ENCODE measurements at places on chromosomes 3 and 15.

DNA sequence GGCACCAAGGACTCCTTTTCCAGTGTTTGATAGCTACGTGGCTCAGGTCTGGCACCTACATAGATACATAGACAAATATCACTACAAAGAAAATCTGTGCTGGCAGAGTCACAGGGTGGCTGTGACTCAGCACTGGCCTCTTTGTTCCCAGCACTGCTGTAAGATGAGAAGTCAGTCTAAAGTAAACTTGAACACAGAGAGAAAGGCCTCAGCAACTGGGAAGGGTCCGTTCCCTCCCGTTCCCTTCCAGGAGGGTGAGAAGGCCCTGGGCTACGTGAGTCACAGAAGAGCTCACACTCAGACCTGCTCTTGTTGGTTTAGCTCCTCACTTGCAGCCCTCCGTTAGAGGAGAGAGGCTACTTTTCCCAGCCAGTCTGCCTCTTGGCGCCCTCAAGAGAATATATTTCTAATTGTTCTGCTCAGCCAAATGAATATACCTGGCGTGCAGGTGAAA lies 23.1 kb downstream of the ANXA2 start:
- DNase-seq: peak; percentile 87

GRCh38 chr3:169966951-169967915 lies 626 bp downstream of the SEC62 start:
- peak; percentile 42 for DNase-seq

GRCh38 chr15:76258460-76258859 lies 52.8 kb downstream of the ETFA start:
- no peak for DNase-seq

DNA sequence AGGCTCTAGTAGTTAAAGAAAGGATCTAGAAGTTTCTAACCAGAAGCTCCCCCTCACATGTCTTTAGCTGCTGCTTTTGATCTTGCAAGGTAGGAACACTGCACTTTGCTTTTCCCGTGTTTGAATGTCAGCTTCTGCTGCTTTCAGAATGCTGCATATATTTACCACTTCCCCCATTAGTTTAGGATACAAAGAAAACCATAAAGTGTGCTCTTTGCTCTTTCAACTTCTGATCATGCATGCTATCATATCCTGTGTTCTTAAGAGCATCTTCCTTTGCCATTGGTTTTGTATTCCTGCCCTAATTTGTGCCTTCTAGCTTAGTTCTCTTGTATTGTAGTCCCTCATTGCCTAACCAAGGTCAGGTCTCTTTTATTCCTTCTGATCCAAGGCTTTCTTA lies 43.3 kb downstream of the ZNF609 start:
- no peak for DNase-seq

DNA sequence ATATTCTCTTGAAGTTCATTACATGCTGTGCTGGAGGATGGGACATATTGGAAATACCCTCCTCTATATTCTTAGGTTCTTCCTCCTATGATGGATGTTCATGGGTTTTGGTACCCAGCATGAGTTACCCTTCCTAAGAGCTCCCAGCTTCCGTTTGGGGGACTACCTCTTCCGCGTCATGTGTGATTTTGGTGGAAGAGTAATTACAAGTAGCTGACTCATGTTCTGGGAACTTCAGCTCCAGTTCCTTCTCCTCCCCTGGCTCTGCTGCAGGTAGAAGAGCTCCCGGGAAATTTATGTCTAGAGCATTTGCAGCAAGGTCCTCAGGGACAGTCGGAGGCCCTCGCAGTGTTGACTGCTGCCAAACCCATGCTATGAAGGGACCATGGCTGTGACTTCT lies 208.8 kb upstream of the IL12A start:
- no peak for DNase-seq

GRCh38 chr3:11363715-11364114 lies 91.5 kb downstream of the ATG7 start:
- no peak for DNase-seq

DNA sequence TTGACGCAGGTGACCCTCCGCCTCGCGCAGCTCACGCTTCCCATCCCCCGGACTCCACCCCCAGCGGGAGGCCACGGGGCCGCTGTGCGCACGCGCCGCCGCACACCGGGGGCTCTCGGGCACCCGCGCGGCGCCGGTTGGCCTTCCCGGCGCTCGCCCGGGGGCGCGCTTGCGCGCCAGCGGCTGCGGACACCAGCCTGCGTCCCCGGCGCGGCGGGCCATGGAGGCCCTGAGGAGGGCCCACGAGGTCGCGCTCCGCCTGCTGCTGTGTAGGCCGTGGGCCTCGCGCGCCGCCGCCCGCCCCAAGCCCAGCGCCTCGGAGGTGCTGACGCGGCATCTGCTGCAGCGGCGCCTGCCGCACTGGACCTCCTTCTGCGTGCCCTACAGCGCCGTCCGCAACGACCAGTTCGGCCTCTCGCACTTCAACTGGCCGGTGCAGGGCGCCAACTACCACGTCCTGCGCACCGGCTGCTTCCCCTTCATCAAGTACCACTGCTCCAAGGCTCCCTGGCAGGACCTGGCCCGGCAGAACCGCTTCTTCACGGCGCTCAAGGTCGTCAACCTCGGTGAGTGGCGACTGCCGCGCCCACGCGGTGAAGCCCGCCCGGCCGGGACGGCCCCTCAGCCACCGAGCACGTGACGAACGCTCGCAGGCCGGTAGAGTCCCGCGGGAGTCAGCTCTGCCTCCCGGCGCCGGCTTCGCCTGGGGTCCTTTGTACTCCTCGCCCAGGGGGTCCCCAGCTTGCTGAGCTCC lies at the start of gene C15orf61:
C15orf61 (plus strand) TSS at position 103 of the 754 bp plus-strand sequence; CDS start at position 221, 118 bp downstream.
- DNase-seq: peak; percentile 67

GRCh38 chr15:44489464-44489863 lies 47.5 kb upstream of the EIF3J start:
- no peak for DNase-seq

GRCh38 chr3:196966526-196967401 lies 1.9 kb downstream of the PIGZ start:
- DNase-seq: no peak

- DNase-seq: no peak
Measured at GRCh38 chr15:77599899-77600298, 32.8 kb downstream of the LINGO1 start.

DNA sequence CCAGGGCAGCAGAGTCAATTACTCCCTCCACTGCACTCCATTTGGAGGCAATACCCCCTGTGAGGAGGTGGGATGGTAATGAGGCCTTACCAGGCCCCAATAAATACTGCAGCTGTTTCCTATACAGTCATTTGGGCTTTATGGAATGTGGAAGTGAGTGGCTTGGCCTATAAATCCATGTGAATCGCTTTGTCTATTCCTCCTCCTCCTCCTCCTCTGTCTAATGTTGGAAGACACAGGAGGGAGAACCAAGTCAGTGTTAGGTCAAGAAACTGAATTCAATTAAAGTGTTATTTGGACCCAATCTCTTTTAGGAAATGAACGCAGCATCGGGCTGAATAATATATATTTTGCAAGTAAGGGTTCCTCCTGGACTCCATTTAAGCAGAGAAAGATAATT lies 17.3 kb upstream of the SRGAP3 start:
- no peak for DNase-seq

DNA sequence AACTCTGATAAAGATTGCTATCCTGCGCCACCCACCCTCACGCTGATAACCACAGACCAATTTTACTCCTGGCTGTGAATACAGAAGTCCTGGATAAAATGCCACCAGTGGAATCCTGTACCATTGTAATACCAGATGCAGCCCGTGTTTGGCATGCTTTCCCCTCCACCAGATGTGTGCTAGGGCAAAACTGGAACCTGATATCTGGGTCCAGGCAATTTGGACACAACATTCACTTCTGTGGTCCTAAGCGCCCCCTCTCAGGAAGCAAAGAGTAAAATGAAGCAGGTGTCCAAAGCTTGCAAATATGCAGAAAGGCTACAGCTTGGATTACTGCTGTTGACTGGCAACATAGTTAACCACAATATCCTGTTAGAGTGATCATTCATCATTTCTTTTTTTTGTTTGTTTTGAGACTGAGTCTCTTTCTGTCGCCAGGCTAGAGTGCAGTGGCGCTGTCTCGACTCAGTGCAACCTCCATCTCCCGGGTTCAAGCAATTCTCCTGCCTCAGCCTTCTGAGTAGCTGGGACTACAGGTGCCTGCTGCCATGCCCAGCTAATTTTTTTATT lies 32.8 kb downstream of the LOXL1 start:
- DNase-seq: peak; percentile 4

DNA sequence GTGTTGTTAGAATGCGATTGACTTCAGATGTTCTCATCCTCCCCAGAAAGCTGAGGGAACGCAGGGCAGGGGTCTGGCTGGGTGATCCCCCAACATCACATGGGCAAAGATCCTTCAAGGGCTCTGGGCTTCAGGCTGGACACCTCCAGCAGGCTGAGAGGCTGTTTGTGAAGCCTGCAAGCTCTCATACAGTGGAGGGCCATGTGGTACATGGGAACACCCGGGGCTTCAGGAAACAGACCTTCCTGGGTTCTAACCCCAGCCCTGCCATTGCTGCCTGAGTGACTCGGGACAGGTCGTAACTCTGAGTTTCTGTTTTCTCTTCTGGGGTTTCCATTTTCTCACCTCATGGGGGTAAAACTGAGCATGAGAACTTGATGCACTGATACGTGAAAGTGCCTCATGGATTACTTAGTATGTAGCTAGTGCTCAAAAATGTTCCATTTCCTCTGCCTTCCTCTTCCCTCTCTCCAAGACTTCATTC lies 81.2 kb downstream of the TLE3 start:
- no peak for DNase-seq

DNA sequence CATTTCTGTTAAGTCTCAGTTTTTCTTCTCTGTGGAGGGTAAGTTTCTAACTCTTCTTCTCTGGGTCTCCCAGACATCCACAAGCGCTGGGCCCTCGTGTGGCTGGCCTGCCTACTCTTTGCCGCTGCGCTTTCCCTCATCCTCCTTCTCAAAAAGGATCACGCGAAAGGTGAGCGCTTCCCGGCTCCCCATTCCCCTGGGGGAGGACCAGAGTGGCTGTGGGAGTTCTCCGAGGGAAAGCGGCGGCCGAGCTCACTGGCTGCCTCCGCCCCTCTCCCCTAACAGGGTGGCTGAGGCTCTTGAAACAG lies 1.1 kb upstream of the CRELD1 start:
- DNase-seq: no peak

- DNase-seq: no peak
Measured at GRCh38 chr3:161310649-161311423, 60.5 kb downstream of the SPTSSB start.

DNA sequence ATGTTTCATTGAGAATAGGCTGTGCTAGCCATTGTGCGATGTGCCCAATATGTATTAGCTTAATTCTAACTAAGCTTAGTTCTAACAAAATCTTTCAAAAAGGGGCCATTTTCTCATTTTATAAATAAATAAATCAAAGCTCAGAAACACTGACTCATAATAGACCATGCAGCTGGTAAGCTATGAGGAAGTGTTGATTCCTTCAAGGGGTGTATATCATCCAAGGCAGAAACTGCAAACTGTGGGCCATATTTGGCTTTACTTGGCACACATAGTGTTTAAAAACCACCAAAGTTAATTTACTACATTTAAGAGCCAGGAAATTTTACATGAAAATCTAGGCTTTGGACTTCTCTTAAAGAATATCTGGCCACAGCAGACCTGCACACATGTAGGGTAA lies 136.5 kb downstream of the ZNF621 start:
- no peak for DNase-seq

DNA sequence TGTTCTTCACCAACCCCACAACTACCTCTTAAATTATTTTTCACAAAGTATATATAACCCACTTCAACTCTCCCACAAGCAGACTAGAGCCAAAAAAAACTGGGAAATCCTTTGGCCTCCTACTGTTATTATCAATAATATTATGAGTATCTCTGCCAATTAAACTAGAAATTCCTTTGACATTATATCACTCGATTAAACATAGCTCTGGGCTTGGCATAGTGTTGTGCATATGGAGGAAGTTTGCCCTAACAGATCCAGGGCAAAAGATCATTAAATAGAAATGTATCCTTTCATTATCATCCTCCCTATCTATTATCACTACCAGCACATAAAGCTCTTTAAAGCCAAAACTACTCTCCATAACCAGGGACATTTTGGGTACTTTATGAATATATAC lies 74.9 kb downstream of the OSBPL10 start:
- no peak for DNase-seq

DNA sequence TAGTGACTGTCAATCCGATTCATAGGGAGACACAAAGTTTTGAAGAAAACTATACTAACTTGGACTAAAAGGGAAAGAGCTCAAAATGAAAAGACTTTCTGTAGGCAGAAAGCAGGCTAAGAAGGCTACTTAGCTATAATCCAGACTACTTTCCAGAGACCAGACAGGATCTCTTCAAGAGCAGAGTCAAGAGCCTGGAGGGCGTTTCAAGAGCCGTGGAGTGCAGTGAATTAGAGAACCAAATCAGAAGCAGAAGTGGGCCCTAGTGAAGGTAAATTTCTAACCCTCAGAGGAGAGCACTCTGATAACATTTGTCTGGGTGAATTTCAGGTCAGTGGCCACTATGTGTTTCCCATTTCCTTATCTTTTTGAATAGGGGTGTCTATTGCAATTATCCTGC lies 76.4 kb downstream of the CGGBP1 start:
- DNase-seq: no peak

GRCh38 chr15:101045835-101046691 lies 126.9 kb downstream of the LRRK1 start:
- no peak for DNase-seq

- DNase-seq: no peak
Measured at GRCh38 chr3:32994045-32994444, 42.6 kb downstream of the CCR4 start.

- no peak for DNase-seq
Measured at GRCh38 chr3:152595975-152596821, 238.7 kb upstream of the P2RY1 start.

DNA sequence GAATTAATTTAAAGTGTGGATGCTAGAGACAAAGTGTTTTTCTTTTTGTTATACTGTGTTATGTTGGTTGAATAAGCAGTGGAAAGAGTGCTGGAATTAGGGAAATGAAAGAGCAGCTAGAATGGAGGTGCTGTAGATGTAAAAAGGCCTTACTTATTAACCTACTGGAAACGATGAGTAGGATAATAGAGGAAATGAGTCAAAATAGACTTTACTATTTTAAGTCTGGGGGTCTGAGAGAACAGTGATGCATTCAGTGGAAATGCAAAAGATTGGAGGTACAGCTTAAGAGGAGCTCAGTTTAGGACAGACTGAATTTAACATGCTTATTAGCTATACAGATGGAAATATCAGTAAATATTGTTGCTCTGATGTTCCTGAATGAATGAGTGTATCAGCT lies 674.0 kb downstream of the OTOL1 start:
- no peak for DNase-seq

GRCh38 chr3:66604481-66604880 lies 103.7 kb upstream of the LRIG1 start:
- DNase-seq: no peak

DNA sequence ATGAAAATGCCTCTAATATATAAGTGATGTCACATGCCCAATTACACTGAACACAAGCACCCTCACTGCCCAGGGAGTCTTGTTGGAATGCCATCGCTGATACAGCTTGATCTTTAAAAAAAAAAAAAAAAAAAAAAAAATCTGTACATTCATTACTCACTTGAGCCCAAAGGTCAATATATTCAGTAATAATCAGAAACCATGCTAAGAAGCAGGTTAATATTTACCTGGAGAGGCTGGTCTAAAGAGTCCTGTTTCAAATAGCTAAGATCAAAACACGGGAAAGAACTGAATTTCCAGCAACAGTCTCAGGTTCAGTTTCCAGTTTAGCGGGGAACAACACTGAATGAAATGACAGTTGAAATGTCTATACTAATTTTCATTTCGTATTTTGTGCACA lies 109.9 kb downstream of the UACA start:
- DNase-seq: no peak

GRCh38 chr3:62027241-62027640 lies 346.1 kb downstream of the FEZF2 start:
- DNase-seq: no peak
